ENCODE measurements at places on chromosomes 1 and 21. TPM values are rescaled to one million over a fixed set of nuclear protein-coding genes. Genes with fewer than 3 reads are reported as not detected.

DNA sequence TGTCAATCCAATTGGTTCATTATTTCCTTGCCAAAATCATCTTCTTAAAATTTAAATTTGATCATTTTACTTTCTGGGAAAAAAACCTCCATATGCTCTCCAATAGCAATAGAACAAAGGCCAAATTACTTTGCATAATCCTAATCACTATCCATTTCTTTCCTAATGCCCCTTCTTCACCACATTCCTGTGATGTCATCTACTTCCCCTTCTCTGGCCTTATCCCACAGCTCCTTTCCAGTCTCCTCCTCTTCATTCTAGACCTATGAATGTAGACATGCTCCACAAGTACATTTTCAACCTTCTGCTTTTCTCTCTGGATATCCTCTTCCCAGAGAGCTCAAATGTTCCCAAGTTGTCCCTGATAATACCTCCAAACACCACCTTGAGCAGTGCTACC lies 216.6 kb downstream of the MRPL39 start:
- no peak overlapping the region for H3K4me3 ChIP-seq
- H3K4me1 ChIP-seq: no peaks in the 10 kb centered on the region
- no peak for DNase-seq
- no peaks in the 10 kb centered on the region for H3K27me3 ChIP-seq
- no peaks in the 10 kb centered on the region for H3K36me3 ChIP-seq
- H3K27ac ChIP-seq: no peak overlapping the region

Gene SLAMF1
- 0.17 TPM for total RNA-seq

GRCh38 chr1:182890927-182891610 lies 51.9 kb downstream of the DHX9 start:
- H3K27me3 ChIP-seq: no peaks in the 10 kb centered on the region
- H3K4me3 ChIP-seq: no peak overlapping the region
- DNase-seq: no peak
- H3K27ac ChIP-seq: no peak overlapping the region
- H3K36me3 ChIP-seq: no peaks in the 10 kb centered on the region

- no peaks in the 10 kb centered on the region for H3K36me3 ChIP-seq
- DNase-seq: no peak
- no peaks in the 10 kb centered on the region for H3K4me1 ChIP-seq
- H3K27me3 ChIP-seq: no peaks in the 10 kb centered on the region
Measured at GRCh38 chr1:209607102-209607794, 23.7 kb downstream of the CAMK1G start.

DNA sequence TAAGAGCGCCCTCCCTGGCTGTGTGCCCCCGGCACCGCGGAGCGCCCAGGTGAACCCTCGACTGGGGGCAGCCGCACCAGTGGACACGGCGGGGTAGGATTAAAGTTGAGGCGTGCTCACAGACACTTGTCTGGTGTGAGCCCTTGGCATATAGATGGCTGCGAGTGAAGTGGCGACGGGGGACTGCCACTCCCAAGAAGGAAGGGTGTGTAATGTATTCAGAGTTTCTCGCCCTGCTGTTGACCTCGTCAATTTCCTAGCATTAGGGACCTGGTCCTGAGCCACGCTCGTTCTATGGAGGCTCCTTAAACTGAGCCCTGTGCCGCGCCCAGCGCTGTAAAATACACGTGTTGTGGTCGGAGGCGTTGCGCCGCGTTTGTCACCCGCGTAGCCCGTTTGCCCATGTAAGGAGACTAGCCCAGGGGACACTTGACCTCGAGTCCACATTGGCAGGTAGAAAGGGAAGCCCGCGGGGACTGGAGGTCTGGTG lies 554 bp downstream of the EVA1C start:
- peaks cover 19% of the 10 kb centered on the region for H3K4me1 ChIP-seq
- peak overlapping the region; percentile 62 for H3K4me3 ChIP-seq
- no peaks in the 10 kb centered on the region for H3K27me3 ChIP-seq
- no peaks in the 10 kb centered on the region for H3K36me3 ChIP-seq
- peak; percentile 63 for DNase-seq

Gene ZSWIM5
- total RNA-seq: 18.6 TPM

DNA sequence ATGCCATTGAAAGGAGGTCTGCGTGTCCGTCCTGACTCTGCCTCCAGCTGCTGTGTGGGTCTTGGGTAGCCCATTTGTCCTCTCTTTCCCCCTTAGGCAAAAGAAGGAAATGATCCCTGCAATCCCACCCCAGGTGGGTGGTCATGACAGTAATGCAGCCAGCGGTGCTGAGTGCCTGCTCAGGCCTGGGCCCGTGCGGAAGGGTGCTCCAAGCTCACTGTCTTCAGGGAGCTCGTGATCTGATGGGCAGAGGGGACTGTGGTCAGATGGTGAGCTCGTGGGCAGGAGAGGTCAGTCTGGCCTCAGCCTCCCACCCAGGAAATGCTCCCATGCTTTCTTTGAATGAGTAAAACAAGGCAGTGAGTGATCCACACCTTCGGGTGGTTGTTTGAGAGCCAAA lies 35.3 kb upstream of the TTC4 start:
- no peak overlapping the region for H3K4me3 ChIP-seq

DNA sequence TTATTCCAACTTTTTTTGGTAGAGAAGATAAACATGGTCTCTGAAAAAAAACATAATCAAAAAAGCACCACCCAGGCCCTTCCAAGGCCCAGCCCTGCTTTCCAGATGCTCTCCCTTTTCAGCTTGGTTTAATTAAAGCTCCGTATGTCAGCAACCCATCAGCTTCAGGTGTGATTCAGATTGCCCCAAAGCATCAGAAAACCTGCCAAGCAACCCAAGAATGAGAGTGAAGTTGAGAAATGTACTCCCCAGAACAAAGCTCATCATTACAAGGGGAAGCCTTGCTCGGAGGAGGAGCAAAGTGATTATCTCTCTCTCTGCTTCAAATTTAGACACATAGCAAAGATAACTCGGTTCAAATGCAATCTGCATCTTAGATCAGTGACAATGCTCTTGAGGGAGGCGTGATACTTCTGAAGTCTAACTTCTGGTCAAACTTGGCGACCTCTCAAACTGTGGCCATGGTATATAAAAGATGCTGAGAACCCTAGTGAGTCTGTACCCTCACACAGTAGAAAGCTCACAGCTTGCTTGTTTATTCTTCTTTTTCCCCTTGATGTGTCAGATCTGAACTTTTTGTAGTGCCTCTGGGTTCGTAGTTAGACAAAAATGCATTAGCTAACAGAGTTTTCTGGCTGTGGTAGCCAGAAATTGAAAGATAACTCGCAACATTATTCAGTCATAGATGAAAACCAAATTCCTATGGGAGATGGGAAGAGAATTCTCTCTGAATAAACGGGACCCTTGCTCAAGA lies 63.3 kb upstream of the ZC3H11B start:
- no peak overlapping the region for H3K4me3 ChIP-seq
- no peak overlapping the region for H3K27ac ChIP-seq
- no peak for DNase-seq

- no peak overlapping the region for H3K4me3 ChIP-seq
- no peaks in the 10 kb centered on the region for H3K36me3 ChIP-seq
- DNase-seq: no peak
- no peaks in the 10 kb centered on the region for H3K4me1 ChIP-seq
- no peak overlapping the region for H3K27ac ChIP-seq
Measured at GRCh38 chr1:202656951-202657646, 53.2 kb downstream of the SYT2 start.

DNA sequence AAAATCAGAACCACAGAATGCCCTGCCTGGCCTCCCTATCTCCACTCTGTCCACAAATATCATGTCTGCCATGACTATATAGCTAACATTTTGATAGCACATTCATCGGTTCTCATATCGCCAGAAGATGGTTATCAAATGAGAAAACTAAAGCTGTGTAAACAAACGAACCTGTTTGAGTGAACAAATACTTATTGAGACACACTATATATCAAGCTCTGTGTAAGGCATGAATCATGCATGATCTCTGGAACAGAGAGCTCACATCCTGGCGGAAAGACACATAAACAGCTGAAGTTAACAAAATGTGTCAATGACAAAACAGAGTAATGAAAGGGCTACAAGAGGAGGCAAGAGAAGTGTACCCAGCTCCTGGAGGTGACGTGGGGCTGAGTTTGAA lies 13.1 kb downstream of the KCND3 start:
- peaks cover 9% of the 10 kb centered on the region for H3K4me1 ChIP-seq
- DNase-seq: peak; percentile 31
- H3K36me3 ChIP-seq: no peaks in the 10 kb centered on the region
- H3K27me3 ChIP-seq: no peaks in the 10 kb centered on the region
- no peak overlapping the region for H3K27ac ChIP-seq

GRCh38 chr1:205593532-205593931 lies 38.3 kb downstream of the ELK4 start:
- DNase-seq: no peak
- H3K4me1 ChIP-seq: no peaks in the 10 kb centered on the region
- no peak overlapping the region for H3K27ac ChIP-seq
- H3K4me3 ChIP-seq: no peak overlapping the region

Gene KRTAP21-2
- total RNA-seq: not detected

DNA sequence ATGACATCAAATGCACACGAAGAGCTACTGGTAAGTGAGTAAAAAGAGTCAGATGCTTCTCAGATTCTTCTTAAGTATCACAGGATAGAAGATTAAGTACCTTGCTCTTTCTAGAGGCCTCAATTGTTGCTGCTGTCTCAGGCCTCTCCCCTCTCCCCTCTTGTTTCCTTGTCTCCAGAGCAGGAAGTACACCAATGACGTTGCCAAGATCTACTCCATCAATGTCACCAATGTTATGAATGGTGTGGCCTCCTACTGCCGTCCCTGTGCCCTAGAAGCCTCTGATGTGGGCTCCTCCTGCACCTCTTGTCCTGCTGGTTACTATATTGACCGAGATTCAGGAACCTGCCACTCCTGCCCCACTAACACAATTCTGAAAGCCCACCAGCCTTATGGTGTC lies 21.3 kb upstream of the SARS1 start:
- H3K4me1 ChIP-seq: no peaks in the 10 kb centered on the region
- no peaks in the 10 kb centered on the region for H3K36me3 ChIP-seq
- DNase-seq: no peak
- no peak overlapping the region for H3K27ac ChIP-seq
- no peak overlapping the region for H3K4me3 ChIP-seq

DNA sequence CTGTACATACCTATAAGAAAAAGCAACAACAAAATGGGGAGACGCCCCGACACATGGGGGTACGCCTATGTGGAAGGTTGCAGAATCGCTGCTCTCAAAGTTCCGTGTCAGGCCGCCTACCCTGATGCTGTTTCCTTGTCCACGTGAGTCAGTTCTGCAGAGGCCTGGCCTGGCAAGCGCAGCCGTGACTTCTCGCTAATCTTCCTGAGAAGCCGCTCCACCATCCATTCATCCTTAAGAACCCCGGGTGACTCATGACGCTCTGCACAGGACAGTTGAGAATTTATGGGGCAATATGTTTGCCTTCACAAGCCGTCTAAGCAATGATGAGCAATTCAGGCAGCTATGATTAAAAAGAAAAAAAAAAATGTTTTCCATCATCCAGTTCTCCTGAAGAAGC lies 122.3 kb upstream of the TMPRSS2 start:
- H3K4me1 ChIP-seq: no peaks in the 10 kb centered on the region
- no peaks in the 10 kb centered on the region for H3K27me3 ChIP-seq
- no peaks in the 10 kb centered on the region for H3K36me3 ChIP-seq
- H3K4me3 ChIP-seq: no peak overlapping the region
- DNase-seq: peak; percentile 46
- no peak overlapping the region for H3K27ac ChIP-seq

DNA sequence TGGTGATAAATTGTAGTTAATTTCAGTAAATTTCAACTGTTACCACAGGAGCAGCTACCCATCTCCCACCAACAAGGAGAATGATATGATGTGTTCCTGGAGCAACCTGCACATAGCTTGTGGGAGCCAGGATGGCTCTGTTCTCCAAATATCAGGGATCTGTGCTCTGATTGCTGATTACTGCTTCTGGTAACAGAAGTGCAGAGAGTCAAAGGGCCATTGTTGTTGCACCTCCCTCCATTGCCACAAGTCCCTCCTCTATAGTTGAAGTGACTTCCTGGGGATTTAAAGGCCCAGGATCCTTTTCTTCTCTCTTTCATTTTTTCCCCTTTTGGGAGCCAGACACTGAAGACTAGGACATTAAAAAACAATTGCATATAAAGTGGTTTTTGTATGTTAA lies 51.6 kb upstream of the HPDL start:
- no peaks in the 10 kb centered on the region for H3K36me3 ChIP-seq
- DNase-seq: no peak
- no peak overlapping the region for H3K27ac ChIP-seq

- H3K27ac ChIP-seq: no peak overlapping the region
- no peak for DNase-seq
- H3K4me3 ChIP-seq: no peak overlapping the region
Measured at GRCh38 chr1:153456396-153456795, 4.1 kb downstream of the S100A7 start.

DNA sequence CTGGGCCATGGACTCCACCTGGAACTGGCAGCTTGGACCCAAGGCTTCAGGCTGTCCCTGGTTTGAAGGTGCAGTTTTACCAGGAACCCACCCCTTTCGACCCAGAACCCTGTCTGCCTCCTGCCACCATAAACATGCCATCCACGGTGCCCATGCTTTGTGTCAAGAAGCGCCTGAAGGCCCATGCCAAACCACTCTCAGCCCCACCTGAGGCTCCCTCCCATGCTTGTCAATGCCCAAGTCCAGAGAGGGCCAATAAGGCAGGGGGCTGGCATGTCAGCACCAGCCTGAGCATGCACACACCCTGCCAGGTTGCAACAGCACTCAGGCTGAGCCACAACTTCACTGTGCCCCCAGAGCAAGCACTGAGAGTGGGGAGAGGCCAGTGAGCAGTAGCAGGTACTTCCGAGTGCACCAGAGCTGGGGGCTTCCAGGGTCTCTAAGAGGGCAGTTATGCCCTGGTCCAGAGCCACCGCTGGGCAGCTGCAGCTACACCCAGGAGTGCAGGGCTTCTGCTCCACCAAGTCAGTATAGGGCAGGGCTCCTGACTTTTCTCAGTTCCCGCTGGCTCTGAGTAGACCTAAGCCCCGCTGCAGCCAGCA lies 1256.0 kb downstream of the AMY1C start:
- H3K27ac ChIP-seq: no peak overlapping the region
- H3K27me3 ChIP-seq: no peaks in the 10 kb centered on the region
- no peaks in the 10 kb centered on the region for H3K36me3 ChIP-seq
- H3K4me1 ChIP-seq: no peaks in the 10 kb centered on the region
- DNase-seq: no peak
- H3K4me3 ChIP-seq: no peak overlapping the region

Gene NBPF14
- total RNA-seq: 38.7 TPM
